ENCODE measurements at places on chromosomes 11 and 22.

- DNase-seq, result no peak
Measured at GRCh38 chr22:35454416-35455054, 54.6 kb downstream of the MCM5 start.

DNA sequence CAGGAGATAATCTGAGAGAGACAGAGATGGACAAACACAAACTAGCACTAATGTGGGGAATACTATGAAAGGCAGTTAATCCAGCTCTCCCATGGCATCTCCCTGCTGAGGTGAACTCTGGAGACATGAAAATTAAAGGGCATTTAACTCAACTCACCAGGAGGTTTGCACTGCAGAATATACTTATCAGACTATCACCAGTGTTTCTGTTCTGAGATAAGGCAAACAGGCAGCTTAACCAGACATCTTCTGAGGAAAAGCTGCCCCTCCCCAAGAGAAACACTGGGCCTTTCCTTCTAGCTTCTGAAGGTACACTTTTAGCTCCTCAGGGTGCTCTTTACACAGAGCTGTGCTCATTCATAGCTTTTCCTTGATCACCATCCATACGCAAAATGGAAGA is 85.5 kb downstream of the AMBRA1 start:
- DNase-seq, result no peak

GRCh38 chr11:76806131-76806530 is 23.0 kb downstream of the TSKU start:
- DNase-seq, result no peak

DNA sequence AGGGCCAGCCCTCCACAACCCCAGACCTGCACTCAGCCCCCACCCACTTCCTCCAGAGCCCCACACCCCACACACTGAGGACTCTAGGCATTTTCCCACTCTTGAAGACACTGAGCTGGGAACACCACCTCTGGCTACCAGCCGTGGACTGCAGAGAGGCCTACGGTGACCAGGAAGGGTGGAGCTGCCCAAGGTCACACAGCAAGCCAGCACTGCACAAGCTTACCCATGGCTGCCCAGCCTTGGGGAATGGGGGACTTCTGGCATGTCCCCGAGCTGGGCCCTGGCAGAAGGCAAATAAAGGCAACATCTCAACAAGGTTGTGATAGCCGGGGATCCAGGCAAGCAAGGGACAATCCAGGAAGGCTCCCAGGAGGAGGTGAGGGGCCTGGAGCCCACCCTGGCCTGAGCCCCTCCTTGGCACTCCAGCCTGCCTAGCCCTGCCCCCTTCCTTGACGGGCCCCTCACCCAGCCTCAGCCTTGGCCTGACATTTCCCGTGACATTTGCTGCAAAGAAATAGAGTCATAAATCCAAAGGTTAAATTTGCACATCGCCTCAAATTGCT is 5.5 kb downstream of the RTN4R start:
- DNase-seq, result no peak

DNA sequence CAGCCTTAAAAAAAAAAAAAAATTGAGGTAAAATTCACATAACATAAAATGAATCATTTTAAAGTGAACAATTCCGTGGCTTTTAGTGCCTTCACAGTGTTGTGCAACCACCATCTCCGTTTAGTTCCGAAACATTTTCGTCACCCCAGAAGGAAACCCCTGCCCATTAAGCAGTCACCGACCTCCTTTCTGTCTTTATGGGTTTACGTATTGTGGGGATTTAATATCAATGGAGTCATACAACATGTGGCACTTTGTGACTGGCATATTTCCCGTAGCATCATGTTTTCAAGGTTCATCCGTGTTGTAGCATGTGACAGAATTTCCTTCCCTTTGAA is 65.5 kb downstream of the BCR start:
- DNase-seq, result no peak

All from activated naive CD8-positive, alpha-beta T cell treated with anti-CD3 and anti-CD28 coated beads for 36 hours (primary cell).